ENCODE measurements at places on chromosomes 6 and 20.

GRCh38 chr6:6610031-6610591 lies 21.6 kb downstream of the LY86 start:
- DNase-seq, result no peak

- DNase-seq, result no peak
These were observed 8.5 kb upstream of the VSTM2L start for GRCh38 chr20:37894454-37894853.

GRCh38 chr6:79627422-79627821 lies 3.7 kb upstream of the SH3BGRL2 start:
- DNase-seq, result no peak

GRCh38 chr20:23033918-23034317 lies 1.2 kb upstream of the SSTR4 start:
- DNase-seq, result no peak

DNA sequence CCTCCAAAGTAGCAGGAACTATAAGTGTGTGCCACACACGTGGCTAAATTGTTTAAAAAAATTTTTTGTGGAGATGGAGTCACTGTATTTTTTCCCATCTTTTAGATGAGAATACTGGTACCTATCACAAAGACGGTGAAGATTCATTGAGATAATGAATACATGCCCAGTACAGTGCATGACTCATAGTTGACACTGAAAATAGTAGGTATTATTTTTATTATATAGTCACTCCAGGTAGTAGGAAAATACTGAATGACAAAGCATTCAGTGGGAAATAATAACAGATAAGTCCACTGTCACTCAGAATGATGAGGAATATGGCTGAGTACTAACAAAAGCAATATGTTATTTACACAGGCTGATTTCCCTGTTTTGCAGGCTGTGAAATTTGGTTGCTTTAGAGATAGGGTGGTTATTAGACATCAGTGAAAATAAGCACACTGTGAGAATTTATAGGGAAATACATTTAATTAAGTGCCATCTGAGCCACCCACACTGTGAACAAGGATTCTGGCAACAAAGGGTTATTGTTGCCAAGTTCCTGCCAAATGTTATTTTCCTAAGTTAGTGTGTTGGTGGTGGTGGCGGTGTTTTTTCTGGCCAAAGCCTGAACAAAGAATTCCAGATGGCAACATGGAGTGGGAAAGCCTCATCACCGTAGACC lies 129.8 kb upstream of the FOXQ1 start:
- DNase-seq, result no peak

DNA sequence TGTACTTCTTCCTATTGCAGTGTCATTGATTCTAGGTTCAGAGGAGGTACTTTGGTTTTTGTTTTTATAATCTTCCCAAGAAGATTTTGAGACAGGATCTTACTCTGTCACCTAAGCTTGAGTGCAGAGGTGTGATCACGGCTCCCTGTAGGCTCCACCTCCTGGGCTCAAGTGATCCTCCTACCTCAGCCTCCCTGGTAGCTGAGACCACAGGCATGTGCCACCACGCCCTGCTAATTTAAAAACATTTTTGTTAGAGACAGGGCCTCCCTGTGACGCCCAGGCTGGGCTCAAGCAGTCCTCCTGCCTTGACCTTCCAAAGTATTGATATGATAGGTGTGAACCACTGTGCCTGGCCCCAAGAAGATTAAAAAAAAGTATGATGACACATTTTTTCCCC lies 3.4 kb upstream of the SLC17A5 start:
- no peak for DNase-seq

- no peak for DNase-seq
These were observed 165.6 kb downstream of the KCNQ5 start for GRCh38 chr6:72787391-72788031.

- DNase-seq, result no peak
These were observed 5.5 kb downstream of the CD40 start for GRCh38 chr20:46123482-46124245.

- no peak for DNase-seq
These were observed 63.5 kb downstream of the HMGN3 start for GRCh38 chr6:79170959-79171358.

DNA sequence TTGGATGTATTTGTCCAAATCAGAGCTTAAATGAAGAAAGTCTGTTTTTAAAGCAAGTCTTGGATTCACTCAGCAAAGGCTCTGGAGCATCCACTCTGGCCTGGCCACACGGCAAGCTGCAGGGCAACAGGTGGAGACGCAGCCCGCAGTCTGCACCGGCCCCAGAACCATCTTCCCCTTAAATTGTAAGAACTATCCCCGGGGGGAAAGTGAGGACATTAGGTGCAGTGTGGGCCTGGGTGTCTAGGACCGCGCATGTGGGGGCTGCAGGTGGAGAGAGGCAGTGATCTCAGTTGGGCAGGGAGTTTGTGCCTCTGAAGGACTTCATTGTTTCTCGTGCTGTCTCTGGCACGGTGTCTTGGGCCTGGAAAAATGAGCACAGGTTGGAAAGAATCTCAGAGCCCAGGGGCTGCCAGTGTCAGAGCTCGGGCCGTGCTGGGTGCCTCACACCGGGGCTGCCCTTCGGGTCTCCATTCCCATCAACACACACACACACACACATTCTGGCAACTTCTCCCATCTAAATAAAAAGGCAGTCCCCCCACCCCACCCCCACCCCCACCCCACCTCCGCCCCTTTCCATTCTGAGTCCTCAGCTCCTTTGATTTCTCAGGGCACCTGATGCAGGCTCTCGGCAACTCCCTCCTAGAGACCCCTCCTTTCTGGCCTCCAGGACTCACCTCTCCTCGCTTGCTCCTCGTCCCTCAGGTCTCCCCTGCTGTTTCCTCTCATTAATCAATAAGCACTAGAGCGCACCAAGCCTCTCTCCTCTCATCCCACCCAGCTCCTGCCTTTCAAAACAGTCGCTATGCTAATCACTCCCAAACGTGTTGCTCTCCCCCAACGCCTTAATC lies 48.4 kb downstream of the FOXF2 start:
- no peak for DNase-seq

DNA sequence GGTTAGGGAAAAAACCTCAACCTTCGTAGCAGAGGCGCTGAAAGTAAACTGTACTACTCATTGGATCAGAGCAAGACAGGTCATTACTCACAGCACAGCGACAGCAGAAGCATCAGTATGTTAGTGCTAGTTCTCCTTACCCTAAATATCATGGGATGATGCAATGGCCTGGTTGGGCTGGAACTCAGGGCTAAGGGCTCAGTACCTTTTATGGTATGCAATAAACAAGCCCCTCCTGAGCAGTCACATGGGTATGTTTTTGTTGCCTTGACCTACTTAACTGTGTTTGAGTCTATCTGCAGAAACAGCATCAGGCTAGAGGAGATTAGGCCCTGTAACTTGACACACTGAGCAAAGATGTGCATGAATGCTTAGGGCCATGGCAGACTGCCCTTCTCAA lies 369.4 kb upstream of the IMPG1 start:
- DNase-seq, result no peak

GRCh38 chr6:141965016-141965545 lies 167.6 kb upstream of the GJE1 start:
- no peak for DNase-seq

GRCh38 chr6:157390273-157391060 lies 9.5 kb downstream of the ZDHHC14 start:
- DNase-seq, result no peak

DNA sequence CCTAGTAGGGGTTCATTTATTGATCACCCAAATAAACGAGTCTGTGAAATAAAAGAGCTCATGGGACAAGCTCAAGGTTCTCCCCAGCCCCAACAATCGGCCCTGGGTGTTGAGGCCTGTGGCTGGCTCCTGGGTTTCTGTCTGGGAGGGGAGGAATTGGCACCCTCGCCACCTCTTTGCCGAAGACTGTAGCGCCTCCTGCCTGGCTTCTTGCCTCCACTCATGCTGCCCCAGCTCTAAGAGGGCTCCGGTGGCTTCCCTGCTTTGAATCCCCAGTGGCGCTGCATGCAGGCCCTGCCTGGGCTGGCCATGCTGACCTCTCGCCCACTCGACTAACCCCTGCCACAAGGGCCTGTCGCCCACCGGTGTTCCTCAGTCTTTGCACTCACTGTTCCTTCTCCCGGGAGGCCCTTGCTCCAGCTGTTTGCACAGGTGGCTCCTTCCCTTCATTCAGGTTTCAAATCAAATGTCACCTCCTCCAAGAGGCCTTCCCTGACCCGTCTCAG lies 5.4 kb downstream of the MLN start:
- no peak for DNase-seq

DNA sequence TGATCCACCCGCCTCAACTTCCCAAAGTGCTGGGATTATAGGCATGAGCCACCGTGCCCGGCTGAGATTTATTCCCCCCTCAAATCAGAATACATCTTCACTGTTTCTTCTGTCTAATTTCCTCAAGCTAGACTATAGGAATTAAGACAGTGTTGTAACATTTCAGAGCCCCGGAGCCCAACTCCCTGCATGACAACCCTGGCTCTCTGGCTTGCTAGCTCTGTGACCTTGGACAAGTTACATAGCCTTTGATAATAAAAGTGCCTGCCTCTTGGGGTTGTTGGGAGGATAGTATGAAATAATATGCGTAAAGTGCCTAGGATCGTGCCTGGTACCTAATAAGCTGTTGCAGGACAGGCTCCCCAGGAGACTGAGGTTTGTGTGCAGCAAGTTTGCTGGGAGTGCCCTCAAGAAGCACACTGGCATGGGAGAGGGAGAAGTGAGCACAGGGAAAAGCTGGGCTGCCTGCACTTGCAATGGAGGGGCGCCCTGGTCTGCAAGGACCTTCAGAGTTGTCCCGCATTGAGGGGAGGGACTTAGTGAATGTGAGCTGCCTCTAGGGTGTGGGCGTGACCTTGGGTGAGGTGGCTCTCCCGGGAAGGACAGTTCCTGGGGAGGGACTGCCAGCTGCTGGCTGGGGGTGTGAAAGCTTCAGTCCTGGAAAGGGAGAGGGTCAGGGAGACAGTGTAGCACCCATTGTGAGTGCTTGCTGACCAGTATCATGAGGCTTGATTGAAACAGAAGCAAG lies 43.4 kb downstream of the TAF8 start:
- no peak for DNase-seq

- no peak for DNase-seq
These were observed 64.4 kb downstream of the UBE2V1 start for GRCh38 chr20:50048420-50049166.

DNA sequence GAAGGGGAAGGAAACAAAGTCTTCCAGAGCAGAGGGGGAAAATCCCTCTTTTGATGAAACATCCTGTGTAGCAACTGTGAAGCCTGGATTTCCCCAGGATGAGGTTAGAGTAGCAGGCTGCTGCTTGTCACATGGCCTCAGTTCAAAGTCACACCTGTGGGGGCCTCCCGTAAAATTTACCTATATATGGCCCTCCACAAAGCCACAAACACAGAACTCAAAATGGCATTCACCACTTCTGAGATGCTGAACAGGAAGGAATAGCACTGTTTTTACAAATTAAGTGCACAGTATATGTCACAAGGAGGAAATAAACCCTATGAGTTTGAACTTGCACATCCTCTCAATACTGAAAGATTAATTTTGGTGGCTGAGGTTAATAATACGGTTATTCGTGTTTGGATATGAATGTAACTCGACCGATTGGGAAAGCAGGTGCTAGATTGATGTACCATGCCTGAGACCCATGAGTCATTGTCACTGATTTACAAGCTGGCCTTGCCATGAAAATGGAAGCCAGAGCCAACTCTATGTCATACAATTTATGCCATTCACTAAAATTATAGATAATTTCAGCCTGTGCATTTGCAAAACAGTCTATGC lies 70.6 kb downstream of the SGK1 start:
- DNase-seq, result no peak

DNA sequence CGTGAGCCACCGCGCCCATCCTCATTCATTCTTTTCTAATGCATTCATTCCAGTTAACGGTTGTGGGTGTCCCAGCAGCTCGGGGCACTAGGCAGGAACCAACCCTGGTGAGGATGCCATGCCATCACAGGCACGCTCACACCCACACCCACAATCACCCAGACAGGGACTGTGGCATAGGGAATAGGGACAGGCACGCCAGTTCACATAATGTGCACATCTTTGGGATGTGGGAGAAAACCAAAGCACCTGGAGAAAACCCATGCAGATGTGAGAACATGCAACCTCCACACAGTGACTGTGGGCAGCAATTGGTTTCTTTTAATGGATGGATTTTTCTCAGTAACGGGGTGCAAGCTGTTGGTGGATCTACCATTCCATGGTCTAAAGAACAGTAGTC lies 64.3 kb downstream of the IRF4 start:
- no peak for DNase-seq

- DNase-seq, result no peak
These were observed 321.2 kb upstream of the ID4 start for GRCh38 chr6:19515939-19516338.

- DNase-seq, result no peak
These were observed 15.7 kb downstream of the SASH1 start for GRCh38 chr6:148358196-148358785.
